ENCODE measurements at places on chromosomes 2 and 18.

- no peak for DNase-seq
Measured at GRCh38 chr2:100730290-100730868, 89.6 kb upstream of the NPAS2 start.

- DNase-seq, result no peak
Measured at GRCh38 chr2:238963161-238963970, 115.5 kb downstream of the TWIST2 start.

DNA sequence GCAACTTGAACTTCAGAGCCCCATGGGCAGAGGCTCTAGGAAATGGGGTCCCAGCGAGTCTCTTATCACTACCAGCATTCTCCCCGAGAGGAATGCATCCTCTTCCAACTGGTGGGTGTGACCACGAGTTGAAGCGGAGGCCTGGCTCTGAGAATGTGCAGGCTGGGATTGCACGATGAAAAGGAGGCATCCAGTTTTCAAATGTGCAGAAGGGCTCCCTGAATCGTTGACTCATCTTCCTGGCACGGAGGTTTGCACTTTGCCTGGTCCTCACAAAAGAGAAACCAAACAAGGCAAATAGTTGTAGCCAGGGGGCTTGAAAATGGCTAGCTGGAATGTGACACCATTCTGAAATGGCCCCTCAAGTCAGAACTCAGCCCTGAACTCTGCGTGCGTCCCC is 216.7 kb downstream of the GLI2 start:
- DNase-seq, result no peak

- no peak for DNase-seq
Measured at GRCh38 chr2:177666408-177666807, 273.8 kb downstream of the AGPS start.

DNA sequence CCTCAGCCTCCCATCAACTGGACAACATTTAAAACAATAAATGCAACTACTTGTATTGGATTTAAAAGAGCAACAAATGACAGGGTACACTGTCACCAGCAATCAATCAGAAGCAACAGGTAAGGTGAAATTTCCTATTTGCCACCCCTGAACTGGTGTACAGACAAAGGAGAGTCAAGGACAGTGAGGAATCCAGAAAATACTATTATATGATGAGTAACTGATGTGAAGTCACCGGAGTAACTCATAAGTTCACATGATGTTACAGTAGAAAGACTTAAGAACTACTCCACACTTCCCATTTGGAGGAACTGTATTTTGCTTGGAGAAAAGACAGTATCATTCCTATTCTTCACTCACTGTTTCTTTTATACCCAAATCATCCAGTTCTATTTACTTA is 4.1 kb upstream of the STAT1 start:
- DNase-seq, result no peak

DNA sequence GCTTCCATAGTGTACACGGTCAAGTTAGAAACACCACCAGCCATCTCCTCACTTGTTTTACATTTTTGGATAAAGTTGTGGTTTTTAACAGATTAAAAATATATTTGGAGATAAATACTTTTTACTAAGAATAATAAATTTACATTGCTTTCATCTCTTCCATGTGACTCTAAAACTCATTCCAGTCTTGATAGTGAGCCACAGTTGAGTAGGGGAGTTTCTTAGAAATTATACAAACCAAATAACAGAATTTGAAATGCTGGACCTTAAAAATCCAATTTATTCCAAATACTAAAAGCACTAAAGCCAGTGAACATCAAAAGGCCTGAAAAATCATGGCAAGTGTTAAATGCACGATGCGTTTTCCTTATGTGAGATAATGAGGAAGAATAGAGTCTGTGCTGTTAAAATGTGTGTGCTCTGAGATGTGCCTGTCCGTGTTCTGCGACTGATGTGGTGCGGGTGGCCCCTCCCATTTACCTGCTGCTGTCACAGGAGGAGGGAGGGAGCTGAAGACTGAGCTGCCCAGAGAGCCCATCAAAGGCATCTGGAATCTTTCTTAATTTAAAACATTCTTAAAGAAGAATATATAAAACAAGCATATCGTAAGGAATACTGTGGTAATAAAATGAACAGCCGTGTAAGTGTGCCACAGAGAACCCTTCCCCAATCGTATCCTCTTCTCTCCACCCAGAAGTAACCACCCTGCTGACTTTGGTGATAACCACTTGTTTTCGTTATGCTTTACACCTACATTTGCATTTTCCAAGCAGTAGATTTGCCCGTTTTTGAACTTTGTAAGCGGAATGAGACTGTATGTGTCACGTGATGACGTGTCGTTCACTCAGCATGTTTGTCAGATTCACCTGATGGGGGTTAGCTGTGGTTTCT is 57.0 kb upstream of the TXNDC2 start:
- no peak for DNase-seq

DNA sequence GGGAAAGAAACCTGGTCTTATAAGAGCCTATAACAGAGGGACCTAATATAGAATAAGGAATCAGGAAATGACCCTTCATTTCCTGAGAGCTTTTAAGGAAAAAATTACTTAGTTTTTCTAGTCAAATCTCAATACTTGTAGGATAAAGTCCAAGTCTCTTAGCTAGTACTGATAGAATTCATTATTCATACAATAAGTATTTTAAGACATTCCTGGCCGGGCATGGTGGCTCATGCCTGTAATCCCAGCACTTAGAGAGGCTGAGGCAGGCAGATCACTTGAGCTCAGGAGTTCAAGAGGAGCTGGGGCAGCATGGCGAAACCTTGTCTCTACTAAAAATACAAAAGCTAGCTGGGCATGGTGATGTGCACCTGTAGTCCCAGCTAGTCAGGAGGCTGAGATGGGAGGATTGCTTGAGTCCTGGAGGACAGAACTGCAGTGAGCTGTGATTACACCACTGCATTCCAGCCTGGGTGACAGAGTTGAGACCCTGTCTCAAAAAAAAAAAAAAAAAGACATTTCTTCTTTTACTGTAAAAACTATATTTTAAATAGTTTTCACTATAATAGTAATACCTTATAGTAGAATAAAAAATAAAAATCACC is 3.2 kb downstream of the RAB3GAP1 start:
- DNase-seq, result no peak

DNA sequence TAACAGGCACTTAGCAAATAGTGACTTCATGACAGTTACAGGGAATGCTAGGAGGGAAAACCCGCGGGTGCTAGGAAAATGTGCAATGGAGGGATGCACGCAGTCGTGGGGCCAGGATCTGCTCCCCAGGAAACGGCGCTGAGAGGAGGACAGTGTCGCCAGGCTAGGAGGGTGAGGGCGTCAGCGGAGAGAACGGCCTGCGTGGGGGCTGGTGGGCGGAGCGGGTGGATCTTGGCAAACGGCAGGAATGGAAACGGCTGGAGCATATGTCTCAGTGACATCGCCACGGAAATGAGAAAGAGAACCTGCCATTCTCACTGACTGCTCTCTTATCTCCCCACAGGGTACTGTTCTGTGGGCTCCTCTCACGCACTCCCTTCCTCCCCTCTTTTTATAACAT is 478.5 kb upstream of the ID2 start:
- no peak for DNase-seq

- DNase-seq, result no peak
Measured at GRCh38 chr2:69490486-69490885, 53.3 kb upstream of the NFU1 start.

DNA sequence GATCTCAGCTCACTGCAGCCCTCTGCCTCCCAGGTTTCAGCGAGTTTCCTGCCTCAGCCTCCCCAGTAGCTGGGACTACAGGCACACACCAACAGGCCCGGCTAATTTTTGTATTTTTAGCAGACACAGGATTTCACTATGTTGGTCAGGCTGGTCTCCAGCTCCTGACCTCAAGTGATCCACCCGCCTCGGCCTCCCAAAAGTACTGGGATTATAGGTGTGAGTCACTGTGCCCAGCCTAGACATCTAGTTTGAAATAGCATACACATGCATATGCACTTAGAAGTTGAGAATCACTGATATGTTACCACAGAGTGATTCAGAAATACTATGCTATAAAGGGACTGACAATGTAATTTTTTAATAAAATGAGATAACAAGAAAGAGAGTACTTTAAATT is 69.8 kb upstream of the CDKL4 start:
- no peak for DNase-seq

DNA sequence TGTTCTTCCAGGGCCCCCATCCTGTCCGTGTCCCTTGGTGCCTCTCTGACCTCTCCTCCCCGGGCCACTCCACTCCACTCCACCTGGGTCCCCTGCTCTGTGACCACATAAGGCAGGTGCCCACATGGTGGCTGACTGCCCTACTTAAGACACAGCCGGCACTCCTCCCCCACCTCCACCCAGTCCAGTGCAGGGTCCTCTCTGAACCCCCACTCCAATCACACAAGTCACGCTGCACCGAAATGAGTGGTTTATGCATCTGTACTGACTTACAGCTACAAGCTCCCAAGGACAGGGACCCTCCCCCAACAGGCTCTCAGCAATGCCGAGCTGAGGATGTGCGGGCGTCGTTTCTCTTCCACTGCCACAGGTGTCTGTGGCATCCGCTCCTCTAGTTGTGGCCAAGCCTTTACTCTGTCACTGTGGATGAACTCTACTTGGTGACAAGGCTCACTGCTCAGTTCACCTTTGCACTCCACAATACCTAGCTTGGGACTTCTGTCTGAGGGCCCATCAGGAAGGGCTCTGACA is 48.3 kb downstream of the TFCP2L1 start:
- DNase-seq, result no peak

DNA sequence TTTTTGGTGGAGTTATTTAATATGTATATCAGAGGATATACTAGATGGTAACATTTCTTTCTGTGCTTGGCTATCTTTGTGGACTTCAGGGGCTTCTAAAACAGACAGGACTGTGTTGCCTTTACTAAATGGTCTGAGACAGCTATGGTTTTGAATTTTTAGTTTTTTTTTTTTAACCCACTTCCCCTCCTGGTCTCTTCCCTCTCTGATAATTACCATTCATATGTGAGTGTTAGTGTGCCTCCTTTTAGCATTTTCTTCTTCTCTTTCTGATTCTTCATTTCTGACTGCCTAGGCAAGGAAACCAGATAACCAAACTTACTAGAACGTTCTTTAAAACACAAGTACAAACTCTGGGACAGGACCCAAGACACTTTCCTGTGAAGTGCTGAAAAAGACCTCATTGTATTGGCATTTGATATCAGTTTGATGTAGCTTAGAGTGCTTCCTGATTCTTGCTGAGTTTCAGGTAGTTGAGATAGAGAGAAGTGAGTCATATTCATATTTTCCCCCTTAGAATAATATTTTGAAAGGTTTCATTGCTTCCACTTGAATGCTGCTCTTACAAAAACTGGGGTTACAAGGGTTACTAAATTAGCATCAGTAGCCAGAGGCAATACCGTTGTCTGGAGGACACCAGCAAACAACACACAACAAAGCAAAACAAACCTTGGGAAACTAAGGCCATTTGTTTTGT is 52.7 kb downstream of the SMAD4 start:
- no peak for DNase-seq

- DNase-seq, result no peak
Measured at GRCh38 chr2:155518094-155518493, 814.4 kb downstream of the NR4A2 start.

DNA sequence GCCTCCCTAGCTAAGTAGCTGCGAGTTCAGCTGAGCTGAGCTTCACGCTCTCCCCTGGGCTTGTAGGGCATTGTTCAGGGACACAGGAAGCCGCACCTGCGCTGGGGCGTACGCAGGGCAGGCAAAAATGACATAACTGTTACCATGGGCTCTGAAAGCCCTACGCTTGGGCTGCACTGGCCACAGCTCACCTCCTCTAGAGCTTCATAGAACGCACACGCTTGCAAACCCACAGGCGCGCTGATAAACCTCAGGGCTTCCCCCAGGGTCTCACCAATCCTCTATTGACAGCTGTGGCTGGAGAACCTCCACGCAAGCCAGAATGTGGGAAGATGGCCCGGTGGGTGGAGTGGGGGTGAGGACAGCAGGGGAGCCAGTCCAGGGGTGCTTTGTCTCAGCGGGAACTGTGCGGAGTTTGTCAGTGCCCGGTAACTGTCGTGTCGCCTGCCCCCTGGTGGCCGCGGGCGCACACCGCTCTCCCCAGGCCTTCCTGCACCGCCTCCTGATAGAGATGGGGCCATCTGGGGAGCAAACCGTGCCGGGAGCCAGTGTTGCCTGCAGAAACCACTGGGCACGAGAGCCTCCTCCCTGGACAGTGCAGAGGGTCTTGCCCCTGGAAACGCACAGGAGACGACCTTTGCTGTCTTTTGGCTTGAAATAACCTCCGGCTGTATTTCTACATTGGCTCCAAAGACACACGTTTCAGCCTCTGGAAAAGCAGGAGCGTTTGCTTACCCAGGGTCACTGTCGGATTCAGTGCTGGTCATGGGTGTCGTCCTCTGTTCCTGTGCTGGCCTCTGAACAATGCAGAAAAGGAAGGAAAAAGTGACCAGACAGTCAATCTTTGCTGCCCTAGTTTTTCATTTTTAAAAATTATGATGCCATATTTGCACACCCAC is 17.0 kb upstream of the CIDEA start:
- peak; percentile 83 for DNase-seq

DNA sequence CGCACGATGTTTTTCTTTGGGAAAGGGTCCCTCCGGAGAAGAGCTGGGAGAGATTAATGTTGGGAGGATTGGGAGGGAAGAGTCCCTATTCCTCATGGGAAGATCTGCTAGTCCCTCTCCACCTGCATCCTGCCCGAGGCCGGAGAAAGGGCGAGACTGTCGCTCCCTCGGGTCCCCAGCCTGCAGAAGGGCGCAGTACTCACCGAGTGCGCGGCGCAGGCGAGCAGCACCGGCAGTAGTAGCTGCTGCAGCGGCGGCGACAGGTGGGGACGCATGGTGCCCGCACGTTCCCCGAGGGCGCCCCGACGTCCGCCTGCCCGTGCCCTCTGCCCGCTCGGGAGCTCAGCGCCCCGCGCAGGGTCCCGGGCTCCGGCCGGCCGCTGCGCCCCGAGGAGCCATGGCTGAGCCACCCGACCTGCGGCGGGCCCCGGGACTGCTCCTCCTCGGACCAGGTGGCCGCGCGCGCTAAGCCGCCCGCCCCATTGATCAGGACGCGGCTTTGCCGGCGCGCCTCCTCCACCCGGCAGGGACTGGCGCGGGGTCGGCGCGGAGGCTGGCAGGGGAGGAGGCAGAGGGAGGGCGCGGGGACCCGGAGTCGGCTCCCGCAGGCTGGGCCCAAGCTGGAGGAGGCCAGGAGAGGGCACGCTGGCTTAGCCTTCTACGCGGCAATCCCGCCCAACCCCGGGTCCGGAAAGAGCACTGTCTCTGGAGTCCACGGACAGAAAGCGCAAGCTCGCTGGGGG is at the start of gene SCTR:
TSS of gene SCTR (minus strand) at position 532 of the 743 bp plus-strand sequence. CDS start at position 275, 257 bp downstream.
- peak; percentile 37 for DNase-seq

DNA sequence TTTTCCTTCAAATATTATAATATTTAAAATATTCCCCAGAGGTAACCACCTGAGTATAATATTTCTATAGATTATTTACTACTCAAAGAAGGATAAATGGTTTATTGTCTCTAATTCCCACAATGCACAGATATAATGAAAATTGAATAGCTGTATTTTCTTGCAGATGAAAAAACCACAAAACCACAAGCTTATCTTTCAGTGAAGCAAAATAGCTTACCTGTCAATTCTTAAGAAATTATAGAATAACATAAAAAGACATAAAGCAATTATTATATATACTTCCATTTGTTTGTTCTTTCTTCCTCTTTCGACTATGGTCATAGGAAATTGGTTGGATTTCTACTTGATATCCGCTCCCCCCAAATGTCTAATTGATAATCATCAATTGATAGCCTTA is 98.8 kb downstream of the BARD1 start:
- DNase-seq, result no peak

GRCh38 chr18:22606563-22607283 is 189.0 kb upstream of the CTAGE1 start:
- no peak for DNase-seq

All from progenitor cell of endocrine pancreas (in vitro differentiated cells).